ENCODE measurements at places on chromosomes 4 and X.

DNA sequence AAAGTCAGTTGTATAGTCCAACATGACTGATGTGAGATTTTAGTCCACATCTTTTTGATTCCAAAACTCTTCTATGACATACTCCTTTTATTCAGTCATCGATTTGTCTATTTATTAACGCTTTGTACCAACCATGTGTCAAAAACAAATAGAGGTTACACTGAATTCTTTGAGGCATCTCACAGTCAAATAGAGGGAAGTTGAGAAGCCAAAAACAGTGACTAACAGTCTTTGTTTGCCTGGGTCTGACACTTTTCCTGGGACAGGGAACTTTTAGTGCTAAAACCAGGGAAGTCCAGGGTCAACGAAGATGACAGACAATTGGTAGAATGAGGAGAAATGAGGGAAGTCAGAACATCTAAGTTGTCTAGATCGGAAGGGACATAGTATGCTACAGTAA lies 169.9 kb upstream of the HS3ST1 start:
- no peak for DNase-seq

GRCh38 chrX:31012509-31013025 lies 59.3 kb downstream of the FTHL17 start:
- DNase-seq: no peak

- DNase-seq: no peak
These were observed 15.1 kb upstream of the INTS6L start for GRCh38 chrX:135505351-135505750.

DNA sequence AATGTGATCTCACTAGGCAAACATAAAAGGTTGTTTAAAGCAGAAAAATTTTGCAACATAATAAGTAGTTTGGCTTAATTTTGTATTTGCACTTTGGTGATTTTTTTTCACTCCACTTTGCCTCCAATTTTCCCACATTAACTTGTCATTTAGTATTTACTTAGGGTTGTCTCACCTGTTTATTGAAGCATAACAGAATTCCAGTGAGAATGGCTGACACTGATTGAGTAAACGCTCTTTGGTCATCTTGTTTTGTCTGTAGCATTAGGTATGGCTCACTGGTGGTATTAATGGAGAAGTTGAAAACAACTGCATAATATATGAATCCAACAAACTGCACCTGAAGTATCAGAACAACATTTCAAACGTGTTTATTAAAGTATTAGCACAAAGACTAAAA lies 799.5 kb upstream of the ADGRL3 start:
- no peak for DNase-seq

GRCh38 chr4:159308566-159309340 lies 205.9 kb downstream of the RAPGEF2 start:
- DNase-seq: no peak

- no peak for DNase-seq
These were observed 3.2 kb downstream of the RGS12 start for GRCh38 chr4:3295837-3296624.

DNA sequence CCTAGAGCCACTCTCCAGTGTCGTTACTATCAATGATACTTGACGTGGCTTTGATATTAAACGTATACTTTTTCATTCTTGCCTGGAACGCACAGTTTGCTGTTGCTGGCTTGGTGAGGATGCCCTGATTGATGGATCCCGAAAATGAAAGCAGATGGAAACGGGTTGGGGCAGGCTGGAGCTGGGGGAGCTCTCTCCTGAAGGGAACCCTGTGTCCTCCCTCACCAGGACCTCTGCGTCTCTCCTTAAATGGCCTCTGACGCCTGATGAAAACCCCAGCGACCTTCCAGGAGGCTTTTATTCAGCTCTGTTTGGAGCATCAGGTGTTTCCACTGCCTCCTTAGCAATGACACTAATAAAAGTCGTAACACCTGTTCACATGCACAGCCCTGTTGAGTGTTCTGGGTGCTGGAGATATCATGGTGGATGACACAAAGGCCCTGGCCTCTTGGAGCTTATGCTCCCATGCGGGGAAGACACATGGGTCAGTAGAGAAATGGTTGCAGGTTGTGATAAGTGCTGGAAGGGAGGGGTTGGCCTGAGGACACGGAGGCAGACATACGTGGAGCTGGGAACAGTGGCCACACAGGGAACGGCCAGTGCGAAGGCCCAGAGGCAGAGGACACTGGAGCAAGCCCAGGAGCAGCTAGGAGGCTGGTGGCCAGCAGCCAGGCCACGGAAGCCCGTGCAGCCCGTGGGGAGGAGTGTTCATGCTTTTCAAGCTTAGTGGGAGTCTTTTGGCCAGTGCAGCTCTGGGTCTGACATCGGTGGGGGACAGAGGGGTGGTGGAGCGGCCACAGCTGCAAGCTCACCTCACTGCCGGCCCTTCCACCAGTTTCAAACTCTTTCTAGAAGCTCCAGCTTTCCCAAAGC lies 7.5 kb downstream of the MSANTD1 start:
- DNase-seq: no peak

GRCh38 chrX:32397562-32398216 lies 813.7 kb downstream of the DMD start:
- DNase-seq: no peak

GRCh38 chr4:186644737-186645261 lies 78.9 kb downstream of the FAT1 start:
- DNase-seq: no peak

DNA sequence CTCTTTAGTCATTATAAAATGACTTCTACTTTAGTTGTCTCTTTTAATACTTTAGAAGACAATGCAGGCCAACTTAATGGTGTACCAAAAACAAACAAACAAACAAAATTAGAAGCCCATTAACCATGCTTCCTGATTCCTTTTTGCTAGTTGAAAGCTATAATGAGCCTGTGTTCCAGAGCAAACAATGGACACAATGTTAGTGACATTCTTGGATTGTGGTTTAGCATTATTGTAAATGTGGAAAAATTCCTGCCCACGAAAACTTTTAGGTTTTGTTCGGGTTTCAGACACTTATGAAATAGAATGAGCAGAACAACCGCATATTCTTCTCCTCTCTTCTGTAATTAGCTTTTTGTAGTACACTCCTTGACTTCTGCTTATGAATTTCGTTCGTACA lies 1682.7 kb upstream of the PCDH7 start:
- DNase-seq: no peak

DNA sequence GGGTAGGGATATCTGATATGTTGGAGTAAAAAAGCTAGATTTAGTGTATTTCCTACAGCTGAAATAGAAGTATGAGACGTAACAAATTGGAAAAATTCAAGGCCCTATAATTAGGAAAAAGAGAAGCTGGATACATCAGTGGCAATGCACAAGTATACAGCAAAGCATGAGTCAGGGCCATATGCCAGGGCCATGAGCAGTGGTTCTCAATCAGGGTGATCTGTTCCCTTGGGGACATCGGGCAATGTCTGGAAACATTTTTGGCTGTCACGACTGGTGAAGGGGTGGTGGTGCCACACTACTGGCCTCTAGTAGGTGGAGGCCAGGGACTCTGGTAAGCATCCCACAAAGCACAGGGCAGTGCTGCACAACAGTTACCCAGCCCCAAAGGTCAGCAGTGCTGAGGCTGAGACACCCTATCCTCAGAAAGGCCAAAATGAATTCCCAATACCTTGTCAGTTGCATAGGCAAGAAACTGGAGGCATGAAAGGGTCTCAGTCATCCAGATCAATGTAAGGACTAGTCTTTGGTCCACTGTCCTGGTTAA lies 36.8 kb upstream of the NAP1L5 start:
- DNase-seq: no peak

DNA sequence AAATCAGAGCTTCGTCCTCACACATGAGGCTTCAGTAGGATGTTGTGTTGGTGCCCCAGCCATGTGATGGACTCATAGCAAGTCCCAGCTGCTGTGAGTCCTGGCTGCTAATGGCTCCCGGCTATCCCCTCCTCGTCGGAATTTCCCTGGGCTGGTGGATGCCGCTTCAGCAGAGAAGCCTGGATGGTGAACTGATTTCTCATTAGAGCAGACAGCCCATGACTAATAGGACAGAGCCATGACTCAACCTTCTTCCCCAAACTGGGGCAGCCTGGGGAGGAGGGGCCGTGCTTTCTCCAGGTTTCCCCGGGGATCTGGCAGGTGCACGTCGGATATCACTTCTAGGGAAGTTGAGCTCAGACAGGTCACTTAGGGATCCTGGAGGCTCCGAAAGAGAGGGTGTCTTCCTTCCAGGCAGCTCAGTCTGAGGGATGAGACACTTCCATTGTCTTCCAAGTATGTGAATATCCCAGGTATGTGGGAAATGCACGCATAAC lies 112.7 kb downstream of the ASMT start:
- DNase-seq: no peak

DNA sequence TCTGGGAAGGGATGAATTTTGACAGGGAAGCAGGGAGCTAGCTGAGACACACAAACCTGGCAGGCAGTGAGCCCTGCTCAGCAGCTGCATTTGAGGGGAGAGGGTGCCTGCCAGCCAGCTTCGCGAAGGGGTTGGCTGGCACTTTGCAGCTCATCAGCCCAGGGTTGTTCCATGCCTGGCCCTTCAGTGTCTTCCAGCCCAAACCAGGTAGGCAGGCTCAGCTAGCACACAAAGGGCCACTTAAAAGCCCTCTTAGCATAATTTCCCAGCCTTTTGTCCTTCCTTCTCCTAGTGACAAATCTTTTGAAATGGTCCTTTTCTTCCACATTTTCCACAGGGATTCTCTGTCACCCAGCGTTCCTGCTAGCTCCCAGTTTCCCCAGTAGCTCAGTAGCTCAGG lies 4.3 kb upstream of the FRMPD3 start:
- no peak for DNase-seq

- DNase-seq: no peak
These were observed 25.2 kb upstream of the BCLAF3 start for GRCh38 chrX:20015945-20016615.

DNA sequence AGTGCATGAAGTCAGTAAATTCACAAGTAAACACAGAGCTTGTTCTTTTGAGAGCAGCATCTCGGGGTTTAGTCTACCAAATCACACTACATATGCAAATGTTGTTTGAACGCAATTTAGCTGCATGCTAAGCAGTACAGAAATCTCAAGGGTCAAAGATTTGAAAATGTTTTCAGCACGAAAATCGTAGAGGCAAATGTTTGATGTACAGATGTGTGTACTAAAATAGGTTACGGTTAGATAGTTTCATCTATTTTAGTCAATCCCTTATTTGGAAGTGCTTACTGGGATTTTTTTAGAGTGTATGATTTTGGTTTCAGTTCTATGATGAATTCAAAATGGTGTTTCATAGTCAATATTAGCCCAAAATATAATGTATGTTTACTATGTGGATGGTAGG lies 1928.2 kb upstream of the TENM3 start:
- no peak for DNase-seq

- DNase-seq: no peak
These were observed 14.6 kb downstream of the USP11 start for GRCh38 chrX:47247206-47247998.

DNA sequence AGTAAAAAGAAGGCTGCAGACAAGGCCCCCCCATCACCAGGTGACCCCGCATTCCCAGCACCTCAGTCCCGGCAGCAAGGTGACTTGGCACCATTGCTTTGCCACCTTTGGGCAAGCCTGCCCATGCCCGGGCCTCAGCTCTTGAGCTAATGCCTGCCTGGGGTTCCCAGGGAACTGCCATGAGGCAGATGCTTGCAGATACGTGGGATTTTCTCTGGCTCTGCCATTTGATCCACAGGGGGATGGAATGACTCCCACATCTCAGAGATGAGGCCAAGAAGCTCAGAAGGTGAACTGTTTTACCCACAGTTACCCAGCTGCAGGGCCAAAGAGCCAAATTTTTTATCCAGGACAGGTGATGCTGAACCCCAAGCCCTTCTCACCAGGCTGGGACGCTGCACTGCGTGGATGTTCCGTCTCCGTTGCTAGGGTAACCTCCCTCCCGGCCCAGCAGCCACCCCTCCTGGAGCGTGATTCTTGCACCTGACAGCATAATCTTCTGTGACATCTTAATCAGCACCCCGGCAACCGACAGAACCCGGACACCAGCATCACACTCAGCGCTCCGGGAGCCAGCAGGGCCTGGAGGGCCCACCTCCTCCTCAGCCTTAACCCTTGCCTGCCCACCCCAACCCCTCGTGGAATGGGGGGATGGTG lies 15.7 kb upstream of the MSX1 start:
- DNase-seq: no peak

DNA sequence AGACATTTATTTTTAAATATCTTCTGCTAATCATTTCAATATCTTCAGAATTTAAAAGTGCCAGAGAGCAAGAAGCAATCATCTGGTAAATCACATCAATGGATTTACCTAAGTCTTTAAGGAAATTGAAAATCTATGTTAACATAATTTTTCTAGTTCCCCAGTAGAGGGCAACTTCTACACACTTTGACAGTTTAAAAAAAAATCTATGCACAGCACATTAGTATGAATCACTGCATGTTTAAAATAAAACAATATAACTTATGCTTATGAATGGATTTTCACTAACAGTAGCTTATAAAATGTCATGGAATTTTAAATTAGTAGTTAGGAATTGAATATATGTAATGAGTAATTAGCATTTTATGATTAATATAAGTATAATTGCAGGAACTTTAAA lies 126.5 kb downstream of the REELD1 start:
- DNase-seq: no peak

GRCh38 chrX:19966056-19966455 lies 24.8 kb downstream of the BCLAF3 start:
- DNase-seq: no peak

- no peak for DNase-seq
These were observed 97.7 kb upstream of the PTPN13 start for GRCh38 chr4:86496094-86497080.

- DNase-seq: no peak
These were observed 145.3 kb downstream of the ZNF518B start for GRCh38 chr4:10311939-10312338.

Measured in T-helper 2 cell (primary cell).